Hindlimb muscle (tissue), 1 donor: ENCODE measurements at places on chromosomes 12 and 14.
A peak's percentile ranks its signal among the peaks of the same experiment; 100 is the strongest.

GRCh38 chr14:93073358-93073707, 42.4 kb downstream of the ITPK1 start:
- no peak for DNase-seq

- no peak for DNase-seq
These were observed 96.1 kb downstream of the TRHDE start for GRCh38 chr12:72368298-72368697.

DNA sequence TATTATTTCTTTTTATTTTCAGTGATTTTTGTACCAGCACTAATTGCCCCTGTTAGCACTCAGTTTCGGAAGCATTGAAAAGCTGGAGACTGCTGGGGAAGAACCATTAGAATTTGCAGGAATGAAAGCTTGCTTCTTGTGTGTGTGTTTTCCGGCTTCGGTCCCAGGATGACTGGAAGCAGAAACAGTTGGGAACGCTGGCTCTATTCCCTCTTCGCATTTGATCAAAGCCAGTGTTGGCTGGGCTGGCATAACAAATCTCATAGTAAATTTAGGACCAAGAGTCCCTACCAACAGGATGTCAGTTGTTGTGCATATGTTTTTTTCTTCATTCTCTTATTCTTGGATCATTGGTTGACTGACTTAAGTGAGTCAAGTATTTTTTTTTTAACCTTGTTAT, 53.6 kb upstream of the TRAF3 start:
- no peak for DNase-seq

- no peak for DNase-seq
These were observed 36.7 kb downstream of the SLC8A3 start for GRCh38 chr14:70152081-70152480.

DNA sequence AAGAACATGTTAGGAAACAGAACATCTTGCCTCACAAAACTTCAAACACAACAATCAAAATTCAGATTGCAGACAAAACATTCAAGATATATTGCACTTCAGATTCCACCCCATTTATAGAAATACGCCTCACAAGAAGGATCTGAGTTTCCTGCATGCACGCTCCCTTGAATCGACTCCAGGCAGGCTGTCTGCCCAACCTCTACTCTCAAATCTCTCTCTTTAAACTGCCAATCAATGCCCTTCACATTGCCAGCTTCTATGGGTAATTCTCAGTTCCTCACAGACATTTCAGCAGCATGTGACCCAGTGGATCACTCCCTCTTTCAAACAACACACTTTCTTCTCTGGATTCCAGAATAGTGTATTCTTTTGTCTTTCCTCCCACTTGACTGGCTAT, 184.1 kb downstream of the PRKD1 start:
- no peak for DNase-seq

DNA sequence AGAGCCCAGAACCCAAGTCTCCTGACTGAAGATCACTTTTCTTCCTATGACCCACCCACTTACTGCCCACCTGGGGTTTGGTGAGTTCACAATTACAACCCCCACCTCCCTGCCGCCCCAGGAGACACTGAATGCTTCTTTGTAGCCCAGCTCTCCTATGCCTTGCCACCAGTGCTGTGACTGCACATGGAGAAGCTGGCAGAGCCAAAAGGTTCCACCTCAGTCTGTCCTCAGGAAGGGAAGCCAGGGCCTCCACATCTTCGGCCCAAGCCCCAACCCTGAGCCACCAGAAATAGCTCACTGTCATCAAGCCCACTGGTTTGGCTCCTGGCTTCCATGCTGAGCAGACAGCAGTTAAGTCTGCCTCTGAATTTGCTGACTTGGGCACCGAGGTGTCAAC, 25.6 kb downstream of the OTUB2 start:
- no peak for DNase-seq

DNA sequence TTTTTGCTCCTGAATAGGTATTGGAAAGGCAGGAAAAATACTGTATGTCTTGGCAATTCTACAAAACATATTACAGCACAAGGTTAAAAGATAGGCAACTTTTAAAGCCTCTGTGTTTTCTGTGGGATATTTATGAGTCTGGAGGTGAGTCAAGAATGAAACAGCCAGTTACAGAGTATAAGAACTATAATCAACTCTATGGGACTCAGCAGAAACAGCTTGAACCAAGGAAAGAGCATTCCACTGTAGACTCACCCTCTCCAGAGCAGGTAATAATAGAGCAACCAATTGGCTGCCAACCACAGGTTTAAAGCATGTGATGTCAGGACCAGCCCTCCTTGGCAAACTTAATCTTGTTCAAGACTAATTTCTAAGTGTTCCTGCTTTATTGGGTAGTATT, 100.5 kb upstream of the MDM1 start:
- no peak for DNase-seq

- DNase-seq: no peak
These were observed 34.7 kb downstream of the FBXL14 start for GRCh38 chr12:1559676-1560091.

GRCh38 chr14:77087631-77088030, 10.4 kb upstream of the CIPC start:
- DNase-seq: no peak

DNA sequence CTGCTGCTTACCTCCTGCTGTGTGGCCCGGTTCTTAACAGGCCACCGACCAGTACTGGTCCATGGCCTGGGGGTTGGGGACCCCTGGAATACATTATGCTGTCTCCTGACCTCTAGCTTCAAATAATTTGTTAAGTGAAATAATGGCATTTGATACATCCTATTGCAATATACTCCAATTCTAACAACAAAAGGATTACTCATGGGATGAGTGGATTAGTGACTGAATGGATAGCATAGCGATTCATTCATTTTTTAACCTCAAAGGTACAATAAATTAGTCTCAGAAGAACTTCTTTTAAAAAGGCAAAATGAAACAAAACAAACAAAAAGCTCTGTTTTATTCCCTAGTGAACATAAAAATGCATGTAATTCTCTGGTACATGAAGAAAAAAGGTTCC, 147.9 kb upstream of the PKP2 start:
- DNase-seq: no peak

DNA sequence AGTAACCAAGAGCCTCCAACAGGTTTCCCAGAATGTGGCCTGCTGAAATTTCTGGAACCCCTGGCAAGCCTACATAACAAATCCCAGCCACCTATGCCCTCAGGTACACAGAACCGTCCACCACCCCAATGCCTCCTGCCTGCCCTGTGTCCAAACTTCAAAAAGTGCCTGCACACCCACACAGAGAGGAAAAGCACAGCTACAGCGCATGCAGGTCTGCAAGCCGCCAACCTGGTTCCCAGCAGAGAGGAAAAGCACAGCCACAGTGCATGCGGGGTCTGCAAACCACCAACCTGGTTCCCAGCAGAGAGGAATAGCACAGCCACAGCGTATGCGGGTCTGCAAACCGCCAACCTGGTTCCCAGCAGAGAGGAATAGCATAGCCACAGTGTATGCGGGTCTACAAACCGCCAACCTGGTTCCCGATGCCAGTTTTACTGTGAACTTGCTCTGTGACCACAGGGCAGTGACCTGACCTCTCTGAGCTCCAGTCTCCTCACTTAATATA, 113.5 kb downstream of the SCARB1 start:
- no peak for DNase-seq

- DNase-seq: no peak
These were observed 140.8 kb upstream of the NEDD1 start for GRCh38 chr12:96766232-96766631.

- no peak for DNase-seq
These were observed 29.4 kb upstream of the FBRSL1 start for GRCh38 chr12:132460571-132460970.

GRCh38 chr14:73462048-73462715, 3.8 kb upstream of the NUMB start:
- DNase-seq: no peak

- DNase-seq: no peak
These were observed 21.2 kb downstream of the ZFYVE21 start for GRCh38 chr14:103736546-103737431.

GRCh38 chr12:45934956-45935355, 55.4 kb downstream of the SCAF11 start:
- no peak for DNase-seq

DNA sequence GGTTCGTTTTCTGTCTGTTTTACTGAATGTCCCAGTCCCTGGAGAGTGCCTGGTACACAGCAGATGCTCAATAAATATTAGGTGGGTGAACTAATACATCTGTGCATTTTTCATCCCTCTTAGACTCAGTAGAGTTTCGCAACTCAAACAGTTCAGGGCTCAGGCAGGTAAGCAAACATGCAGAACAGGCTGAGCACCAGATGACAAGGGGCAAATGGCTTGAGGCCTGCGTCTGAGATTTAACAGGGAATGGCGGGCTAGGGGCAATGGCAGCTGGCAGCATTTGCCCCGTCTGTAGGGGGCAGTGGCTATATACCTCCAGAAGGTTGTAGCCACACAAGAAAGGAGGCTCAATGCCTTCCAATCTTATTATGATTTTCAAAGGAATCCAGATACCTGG, 8.6 kb upstream of the RAN start:
- DNase-seq: no peak

- DNase-seq: no peak
These were observed 8.7 kb upstream of the ZNF740 start for GRCh38 chr12:53171725-53172329.

GRCh38 chr12:42372154-42372791, 46.3 kb downstream of the PPHLN1 start:
- DNase-seq: peak; percentile 39

DNA sequence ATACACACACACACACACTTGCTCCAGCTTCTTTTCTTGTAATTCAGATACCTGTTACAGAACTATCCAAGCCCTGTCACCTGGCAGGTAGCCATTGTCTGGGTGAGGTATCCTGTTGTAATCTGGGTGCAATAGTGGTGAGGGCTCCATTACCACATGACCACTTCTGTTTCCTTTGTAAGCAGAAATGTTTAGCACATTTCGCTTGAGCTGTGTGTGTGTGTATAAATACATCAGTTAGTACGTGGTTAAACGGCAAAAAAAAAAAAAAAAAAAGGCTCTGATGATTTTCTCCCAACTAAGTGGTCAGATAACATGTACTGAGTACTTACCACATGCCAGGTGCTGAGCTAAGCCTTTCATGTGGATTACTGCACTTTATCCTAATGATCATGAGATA, 129.3 kb upstream of the SSTR1 start:
- no peak for DNase-seq

DNA sequence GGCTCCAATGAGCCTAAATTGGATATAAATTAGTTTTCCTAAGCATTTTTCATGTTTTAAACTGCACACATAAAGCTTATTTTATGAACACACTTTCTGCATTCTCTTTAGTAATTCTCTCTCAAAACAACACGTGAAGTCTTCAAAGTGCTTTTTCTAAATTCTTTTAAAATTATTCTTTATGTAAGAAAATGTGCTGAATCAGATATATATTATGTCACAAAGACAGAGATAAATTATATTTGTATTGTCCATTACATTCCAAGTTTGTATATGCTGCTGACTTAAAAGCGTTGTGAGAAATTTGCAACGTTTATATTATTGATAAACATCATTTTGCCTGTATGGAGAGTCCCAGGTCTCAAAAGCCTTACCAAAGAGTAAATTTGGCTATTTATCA, 465.2 kb downstream of the BCAT1 start:
- DNase-seq: no peak

DNA sequence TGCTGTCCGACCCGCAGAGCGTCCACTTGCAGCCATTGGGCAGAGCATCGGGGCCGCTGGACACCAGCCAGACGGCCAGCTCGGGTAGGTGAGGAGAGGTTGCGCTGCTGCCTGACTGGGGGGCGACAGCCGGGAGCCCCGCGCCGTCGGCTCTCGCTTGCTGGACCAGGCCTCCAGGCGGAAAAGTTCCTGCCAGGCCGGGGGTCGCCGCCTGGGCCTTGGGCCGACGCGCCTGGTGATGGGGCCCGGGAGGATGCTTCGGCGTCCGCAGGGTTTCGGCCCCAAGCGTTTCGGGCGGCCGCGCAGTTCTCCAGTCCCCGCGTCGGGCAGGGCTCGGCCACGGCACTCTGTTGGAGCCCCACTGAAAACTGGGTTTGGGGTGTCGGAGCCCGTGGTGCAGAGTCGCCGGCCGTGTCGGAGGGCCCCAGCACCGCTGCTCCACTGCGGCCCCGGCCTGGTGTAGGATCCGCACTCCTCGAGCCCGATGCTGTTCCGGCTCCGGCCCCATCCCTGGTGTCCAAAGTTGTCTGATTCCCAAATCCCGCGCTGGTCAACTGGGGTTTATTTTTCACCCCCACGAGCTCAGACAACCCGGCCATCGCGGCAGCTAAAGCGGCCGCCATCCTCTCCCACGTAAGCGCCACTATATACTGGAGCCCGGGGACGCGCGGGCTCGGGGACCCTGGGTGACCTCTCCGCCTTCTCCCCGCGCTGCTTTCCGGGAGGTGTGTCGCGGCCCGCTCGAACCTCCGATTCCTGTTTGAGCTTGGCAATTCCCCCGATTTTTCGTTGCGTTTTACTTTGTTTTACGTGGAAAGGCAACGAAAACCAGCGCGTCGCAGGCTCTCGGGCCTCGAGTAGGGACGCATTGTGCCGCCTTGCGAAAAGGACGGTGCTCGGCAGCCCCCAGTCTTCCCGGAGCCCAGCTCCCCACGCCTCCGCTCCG, 872 bp downstream of the VSX2 start:
- DNase-seq: peak; percentile 32

GRCh38 chr14:59183150-59183549, 5.3 kb upstream of the DAAM1 start:
- no peak for DNase-seq

DNA sequence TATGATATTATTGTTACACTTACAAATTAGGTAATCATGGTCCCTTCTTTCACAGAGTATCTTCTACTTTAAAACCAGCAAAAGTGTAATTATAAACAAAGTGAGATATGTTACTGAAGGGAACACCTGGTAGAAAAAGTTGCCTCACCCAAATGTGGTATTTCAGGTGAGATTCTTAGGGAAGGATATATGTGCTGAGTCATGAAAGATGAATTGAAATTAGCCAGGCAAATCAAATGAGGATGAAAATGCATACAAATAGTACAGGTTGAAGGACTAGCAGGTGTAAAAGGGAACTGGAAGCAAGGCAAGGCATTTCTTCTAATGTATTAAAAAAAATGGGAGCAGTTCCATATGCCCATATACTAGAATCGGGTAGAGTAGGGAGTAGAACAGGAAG, 220.9 kb downstream of the PRKD1 start:
- DNase-seq: no peak

DNA sequence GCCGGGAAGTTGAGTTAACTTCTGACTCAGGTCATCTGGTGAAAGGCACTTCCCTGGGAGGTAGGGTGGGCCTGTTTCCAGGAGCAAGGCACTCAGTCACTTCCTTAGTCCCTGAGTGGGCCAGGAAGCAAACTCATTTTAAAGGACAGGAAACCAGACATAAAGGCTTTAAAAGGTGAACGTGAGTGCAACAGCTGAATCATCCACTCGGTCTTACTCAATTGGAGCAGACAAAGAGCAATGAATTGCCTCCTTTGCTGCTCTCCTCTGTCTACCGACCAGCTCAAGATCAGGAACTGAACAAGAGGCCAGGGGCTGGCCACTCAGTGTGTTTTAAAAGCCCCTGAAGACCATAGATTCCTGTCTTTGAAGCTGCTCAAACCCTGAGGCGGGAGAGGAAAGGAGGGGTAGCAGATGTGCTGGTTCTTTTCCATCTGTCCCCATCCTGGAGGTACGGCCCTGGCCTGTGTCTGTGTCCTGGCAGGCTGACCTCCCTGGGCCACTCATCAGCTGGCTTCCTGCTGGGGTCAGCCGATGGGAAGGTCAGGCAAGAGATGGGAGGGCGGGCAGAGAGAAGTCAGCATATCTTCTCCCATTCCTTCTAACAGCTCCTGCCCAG, 148.9 kb downstream of the PPM1H start:
- peak; percentile 52 for DNase-seq

- no peak for DNase-seq
These were observed 56.2 kb downstream of the ARL6IP4 start for GRCh38 chr12:123036466-123037285.
